ENCODE measurements at places on chromosomes 16 and 17.
A peak's percentile ranks its signal among the peaks of the same experiment; 100 is the strongest.

DNA sequence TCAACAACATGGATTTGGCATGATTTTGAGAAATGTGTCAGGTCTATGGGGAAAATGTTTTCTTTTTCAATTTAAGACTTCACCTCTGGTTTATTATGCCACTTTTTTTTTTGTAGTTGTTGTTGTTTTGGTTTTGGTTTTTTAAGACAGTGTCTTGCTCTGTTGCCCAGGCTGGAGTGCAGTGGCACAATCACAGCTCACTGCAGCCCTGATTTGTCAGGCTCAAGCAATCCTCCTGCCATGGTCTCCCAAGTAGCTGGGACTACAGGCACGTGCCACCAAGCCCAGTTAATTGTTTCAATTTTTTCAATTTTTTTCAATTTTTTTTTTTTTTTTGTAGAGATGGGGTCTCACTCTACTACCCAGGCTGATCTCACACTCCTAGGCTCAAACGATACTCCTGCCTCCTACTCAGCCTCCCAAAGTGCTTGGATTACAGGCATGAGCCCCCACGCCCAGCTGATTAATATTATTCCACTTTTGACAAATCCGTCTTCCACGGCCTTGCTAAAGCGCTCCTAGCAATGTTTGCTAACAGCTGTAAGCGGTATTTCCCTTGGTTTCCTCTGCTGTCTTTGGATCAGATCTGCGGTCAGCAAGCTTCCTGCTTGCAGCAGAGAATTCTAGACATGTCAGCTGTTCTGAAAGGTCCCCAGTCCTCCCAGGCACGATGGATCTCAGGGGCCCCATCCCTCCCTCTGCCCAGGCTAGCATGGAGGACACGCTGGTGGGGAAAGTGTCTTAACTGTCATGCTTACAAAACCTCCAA is 7.0 kb upstream of the MILR1 start:
- no peak for DNase-seq

GRCh38 chr17:49637739-49638138 is 40.2 kb downstream of the SPOP start:
- no peak for DNase-seq

GRCh38 chr17:2065949-2066400 is 11.1 kb downstream of the HIC1 start:
- DNase-seq: no peak

DNA sequence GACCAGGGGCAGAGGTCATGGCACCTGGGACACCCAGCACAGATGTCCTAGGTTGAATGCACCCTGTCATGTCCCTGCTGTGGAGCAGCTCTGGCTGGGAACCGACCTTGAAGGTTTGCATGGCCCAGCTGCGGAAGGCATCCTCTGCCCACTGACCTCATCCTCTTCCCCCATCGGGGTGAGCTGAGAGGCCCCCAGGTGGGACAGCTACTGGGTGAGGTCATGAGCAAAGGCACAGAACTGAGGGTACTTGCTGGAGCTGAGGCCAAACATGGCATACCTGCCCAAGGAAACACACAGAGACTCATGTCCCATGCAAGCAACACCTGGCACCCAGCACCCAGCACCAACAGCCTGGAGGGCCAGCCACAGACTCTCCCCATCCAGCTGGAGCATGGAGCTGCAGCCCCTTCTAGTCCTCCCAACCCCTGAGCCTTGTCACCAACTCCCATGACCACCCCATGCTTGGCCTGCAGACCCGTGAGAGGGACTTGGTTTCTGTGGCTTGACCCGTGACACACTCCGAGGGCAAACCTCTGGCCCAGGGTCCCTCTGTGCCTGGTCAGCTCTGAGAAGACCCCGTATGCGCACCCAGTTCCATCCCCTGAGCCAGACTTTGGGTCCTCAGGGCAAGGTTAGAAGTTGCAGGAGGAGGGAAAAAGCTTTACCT is 33.1 kb downstream of the LGALS9 start:
- no peak for DNase-seq

- DNase-seq: no peak
Measured at GRCh38 chr17:46733837-46734475, 84.5 kb downstream of the WNT3 start.

- DNase-seq: peak; percentile 0
Measured at GRCh38 chr17:73474370-73474988, 162.7 kb upstream of the CDC42EP4 start.

DNA sequence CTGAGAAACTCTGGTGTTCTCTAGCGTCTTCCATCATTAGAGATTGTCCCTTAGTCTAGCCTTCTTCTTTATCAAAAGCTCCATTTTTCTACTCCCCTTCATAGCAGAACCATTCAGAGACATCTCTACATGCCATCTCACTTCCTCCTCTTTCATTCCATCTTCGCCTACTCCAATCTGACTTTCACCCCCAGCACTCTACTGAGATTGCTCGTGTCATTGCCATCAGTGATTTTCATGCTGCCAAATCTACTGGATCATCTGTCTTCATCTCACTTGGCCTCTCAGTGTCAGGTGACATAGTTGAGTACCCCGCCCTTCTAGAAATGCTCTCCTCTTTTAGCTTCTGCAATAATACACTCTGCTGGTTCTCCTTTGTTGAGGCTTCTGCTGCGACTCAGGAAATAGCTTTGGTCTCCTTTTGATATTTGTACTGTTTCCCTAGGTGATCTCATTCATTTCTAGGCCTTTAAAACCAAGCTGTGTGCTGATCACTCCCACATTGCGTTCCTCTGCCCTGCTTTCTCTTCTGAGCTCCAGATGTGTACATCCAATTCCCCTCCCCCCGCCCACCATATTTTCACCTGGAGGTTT is 119.1 kb downstream of the FTO start:
- no peak for DNase-seq

- no peak for DNase-seq
Measured at GRCh38 chr17:44794851-44795413, 35.2 kb downstream of the GJC1 start.

GRCh38 chr17:27980043-27980442 is 62.4 kb upstream of the NLK start:
- DNase-seq: no peak

GRCh38 chr16:48383877-48384519 is 1.2 kb downstream of the SIAH1 start:
- DNase-seq: no peak

- DNase-seq: no peak
Measured at GRCh38 chr16:87496447-87496801, 3.6 kb upstream of the ZCCHC14 start.

DNA sequence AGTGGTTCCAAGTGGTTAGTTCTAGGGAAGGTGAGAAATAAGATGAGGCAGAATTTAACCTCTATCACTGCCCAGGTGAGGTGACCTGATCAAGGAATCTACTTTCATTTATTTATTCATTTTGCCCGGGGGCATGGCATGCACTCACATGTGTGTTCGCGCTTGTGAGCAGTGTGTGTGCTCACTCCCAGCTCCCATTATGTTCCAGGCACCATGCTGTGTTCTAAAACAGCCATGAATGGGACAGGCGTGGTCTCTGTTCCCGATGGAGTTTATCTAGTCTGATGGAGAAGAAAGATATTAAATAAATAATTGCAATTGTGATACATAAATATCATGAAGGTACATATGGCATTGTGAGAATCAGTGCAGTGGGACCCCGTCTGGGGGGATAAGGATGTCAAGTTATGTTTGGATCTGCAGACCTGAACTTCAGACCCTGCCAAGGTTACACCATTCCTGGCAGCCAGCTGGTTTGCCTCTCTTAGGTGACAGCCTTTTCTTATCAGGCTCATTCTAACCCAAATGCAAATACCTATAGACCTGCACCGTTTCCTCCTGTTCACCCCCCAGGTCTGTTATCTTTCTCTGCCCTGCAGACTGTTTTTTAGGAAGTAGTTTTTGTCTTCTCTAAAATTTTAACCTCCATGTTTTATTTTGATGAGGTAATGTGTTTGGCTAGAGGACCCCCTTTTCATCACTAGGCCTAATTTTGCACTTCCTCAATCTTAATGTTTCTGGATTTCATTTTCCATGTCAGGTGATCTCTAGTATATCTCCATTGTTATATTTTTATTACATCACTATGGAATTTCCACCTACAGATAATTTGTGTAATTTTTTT is 11.8 kb downstream of the CYB5B start:
- no peak for DNase-seq

DNA sequence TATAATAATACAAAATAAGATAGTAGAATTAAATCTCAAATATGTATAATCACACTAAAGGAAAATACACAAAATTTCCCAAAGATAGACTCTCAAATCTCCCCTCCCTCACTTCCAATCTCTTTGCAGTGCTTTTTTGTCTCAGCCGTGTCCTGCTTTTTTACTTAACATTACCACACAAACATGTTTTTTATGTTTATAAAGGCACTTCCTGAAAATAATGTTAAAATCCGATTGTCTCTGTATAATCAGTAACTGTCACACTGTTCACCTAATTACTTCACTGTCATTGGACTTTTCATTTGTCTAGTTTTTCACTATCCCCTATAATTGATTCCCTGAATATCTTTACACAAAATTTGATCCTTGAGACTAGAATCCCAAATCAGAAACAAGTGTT is 38.2 kb upstream of the ALDH3A2 start:
- DNase-seq: no peak
